ENCODE measurements at places on chromosomes 3 and 15.

DNA sequence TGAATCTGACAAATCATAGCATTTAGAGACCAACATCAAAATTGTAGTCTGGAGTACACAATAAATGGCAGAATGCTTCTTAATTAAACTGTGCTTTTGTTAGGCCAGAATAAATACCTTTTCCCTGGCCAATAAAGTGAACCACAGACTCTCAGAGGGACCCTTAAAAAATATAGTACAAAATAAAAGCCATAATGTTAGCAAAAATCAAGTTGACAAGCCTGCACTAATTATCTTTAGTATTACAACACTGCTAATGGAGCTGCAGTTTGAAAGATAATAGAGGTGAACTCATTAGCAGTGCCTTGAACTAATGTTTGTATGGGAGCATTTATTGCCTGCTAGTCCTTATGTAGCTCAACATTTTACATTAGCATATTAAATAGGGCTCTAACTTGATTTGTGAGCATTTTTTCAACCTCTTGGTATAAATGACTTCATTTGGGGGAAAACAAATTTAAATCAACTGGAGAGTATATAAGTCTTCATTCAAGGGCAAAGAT is 801.3 kb downstream of the EPHA3 start:
- no peak for DNase-seq

DNA sequence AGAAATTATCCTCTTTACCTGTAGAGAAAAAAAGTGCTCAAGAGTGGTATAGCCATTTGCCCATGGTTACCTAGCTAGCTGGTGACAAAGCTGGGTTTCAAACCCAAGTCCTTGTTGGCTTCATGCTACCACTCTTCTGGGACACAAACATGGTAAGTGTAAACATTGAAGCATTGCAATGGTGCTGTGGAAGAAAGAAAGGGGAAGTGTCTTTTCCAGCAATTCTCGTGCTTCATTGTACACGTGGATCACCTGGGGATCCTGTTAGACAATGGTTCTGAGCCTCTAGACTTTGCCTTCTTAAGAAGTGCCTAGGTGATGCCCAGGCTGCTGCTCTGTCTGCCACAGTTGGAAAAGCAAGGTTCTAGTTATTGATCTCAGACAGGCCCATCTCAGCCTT is 134.8 kb upstream of the CTNNB1 start:
- DNase-seq, result no peak

- DNase-seq, result peak; percentile 30
Measured at GRCh38 chr15:34436126-34436955, 1.3 kb downstream of the GOLGA8A start.

DNA sequence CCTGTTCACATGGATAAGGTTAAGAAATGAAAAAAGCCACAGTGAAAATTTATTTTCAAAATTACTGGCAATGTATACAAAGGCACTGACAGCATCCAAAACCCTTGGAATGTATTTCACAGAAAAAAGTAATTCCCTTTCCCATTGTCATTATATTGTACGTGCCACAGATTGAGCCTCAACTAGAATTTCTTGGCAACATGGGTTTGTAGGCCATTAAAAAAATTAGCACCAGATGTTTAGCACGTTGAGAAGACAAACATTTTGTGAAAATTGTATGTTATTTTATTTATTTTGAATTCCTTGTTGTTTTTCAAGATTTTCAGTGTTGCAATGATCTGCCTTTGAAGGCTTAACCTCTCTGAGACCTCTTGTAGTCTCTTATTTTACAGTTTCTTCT is 76.3 kb upstream of the EPHB3 start:
- no peak for DNase-seq

DNA sequence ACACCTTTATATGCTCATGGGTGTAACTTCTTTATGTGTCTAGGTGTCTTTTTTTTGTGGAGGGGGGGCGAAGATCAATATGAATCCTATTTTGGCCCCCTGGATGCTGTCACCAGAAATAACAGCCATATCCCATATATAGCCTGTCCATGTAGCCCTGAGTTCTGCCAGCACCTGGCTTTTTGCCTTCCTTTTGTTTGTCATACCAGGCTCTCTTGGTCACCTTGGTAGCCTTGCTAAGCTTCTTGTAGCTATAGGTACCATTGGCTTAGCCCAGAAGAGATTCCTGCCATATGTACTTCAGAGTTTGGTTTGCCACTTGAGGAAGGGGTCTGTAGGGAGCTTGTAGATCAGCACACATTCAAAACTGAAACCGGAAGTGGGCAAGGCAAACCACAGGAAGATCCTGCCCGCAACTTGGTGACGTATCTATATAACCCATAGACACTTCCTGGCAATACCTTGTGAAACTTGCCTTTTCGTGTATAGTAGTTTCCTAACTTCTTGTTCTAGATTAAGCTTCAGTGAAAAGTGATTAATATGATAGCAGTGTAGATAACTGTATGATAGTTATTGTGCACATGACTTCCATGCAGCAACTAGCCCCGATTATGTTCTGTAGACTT is 11.9 kb downstream of the RASA2 start:
- peak; percentile 84 for DNase-seq

DNA sequence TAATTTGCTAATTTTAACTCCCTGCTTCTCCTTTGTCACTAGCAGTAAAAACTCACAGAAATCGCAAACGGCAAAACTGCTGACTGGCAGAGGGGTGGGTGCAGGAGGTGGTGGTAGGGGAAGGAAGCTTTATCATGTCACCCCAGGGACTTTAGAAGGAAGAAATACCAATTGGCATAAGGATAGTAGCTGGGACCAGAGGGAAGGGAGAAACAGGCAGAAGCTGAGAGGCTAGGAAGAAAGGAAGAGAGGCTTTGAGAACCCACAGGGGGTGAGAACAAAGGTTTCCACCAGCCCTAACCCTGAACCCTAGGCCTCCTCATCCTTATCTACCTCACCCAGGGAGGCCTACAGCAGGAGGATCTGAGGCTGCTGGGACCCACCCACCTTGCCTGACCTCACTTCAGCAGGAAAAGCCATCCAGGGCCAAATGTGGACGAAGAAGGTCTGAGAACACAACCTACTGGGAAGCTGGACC is 10.7 kb downstream of the ITGB5 start:
- DNase-seq, result peak; percentile 87

GRCh38 chr3:122937745-122938144 is 89.8 kb downstream of the SEMA5B start:
- peak; percentile 54 for DNase-seq

- peak; percentile 30 for DNase-seq
Measured at GRCh38 chr3:30752491-30752890, 142.0 kb downstream of the GADL1 start.

GRCh38 chr15:35540885-35541284 is 5.1 kb downstream of the DPH6 start:
- no peak for DNase-seq

- DNase-seq, result no peak
Measured at GRCh38 chr3:13393427-13394360, 26.4 kb downstream of the NUP210 start.

DNA sequence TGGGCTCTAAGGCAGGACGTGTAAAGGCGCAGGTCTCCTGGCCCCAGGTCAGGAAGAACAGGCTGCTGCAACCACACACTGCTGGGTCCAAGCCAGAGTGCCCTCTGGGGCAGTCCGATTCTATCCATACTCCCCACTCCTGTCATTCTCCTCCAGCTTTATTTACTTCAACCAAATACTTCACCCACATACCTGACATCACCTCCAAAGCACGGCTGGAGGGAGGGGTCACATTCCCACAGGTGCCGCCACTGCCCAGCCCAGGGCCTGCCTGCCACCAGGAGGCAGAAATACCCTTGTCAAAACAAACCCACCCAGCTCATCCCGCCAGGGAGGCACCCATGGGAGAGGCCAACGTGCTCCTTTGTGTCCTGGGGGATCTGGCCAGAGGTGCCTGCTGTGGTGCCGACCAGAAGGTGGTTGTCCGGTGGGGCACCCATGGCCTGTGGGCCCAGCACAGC is 100.4 kb downstream of the DAPK2 start:
- no peak for DNase-seq

- DNase-seq, result no peak
Measured at GRCh38 chr3:21170964-21171363, 580.0 kb downstream of the ZNF385D start.

GRCh38 chr15:35705884-35706585 is 160.1 kb upstream of the DPH6 start:
- DNase-seq, result peak; percentile 61

GRCh38 chr3:72517921-72518424 is 330.3 kb downstream of the SHQ1 start:
- DNase-seq, result no peak

- no peak for DNase-seq
Measured at GRCh38 chr3:105866656-105867653, 1.9 kb downstream of the CBLB start.

DNA sequence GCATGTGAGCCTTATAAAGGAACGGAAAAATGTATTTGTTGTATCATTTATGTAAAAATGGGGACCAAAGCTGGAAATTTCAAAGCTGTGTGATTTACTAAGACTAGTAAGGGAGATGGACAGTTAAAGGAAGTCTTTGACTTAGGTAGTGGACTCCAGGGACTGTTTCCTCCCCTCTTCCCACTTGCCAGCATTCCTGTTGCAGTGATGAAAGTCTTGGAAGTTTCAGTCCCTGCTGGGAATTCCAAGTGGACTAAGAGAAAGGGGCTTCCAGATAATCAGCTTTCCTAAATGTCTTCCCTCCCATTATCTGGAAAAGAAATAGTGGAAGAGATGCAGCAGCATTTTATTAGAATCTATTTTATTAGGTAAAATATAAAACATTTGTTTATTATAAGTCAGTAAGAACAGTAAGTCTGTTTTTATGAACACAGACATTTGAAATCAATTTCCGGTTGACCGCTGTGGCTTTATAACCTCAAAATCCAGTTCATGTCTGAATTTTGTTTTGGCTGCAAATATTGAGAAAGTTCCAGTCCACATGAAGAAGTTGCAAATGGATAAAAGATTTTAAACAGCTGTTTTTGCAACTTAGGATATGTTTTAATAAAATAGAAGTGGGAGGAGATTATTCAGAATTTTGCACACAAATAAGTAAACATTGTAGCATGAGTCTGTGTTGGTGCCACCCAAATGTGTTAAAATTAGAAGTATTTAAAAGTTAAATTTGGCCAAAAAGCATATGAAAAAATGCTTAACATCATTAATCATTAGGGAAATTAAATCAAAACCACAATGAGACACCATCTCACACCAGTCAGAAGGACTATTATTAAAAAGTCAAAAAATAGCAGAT is 141.8 kb downstream of the IL20RB start:
- DNase-seq, result no peak

DNA sequence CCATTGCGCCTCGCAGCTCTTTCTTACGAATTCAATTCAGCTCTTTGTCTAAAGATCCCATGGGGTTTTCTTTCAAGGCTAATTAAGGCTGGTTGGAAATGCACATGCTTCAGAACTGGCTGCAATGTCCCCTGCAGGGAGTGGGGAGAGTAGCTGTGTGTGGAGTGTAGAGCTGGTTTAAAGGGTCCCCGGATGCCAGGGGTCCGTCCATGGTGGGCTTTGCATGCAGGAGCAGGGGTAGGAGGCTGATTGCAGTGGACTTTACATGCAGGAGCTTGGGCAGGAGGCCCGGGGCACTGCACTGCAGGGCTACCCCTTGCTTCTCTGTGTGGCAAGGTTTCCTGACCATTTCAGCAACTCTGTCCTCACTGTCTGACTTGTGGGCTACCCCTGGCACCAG is 261.6 kb upstream of the LYSMD4 start:
- no peak for DNase-seq

DNA sequence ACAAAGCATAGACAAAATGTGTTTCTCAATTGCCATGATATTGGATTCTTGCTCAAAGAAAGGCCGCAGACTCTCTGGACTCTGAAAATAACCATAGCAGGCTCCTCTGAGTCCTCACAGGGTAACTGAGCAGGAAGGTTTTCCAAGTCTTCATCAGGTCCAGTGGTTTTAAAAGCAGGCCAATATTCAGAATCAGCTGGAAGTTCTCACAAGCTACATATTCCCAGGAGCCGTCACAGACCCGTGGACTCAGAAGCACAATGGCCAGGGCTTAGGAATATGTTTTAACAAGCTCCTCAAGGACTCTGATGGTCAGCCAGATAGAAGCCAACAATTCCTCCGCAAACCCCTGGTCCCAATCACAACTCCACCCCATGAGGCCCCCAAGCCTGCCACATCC is 256.1 kb upstream of the ADAMTS9 start:
- no peak for DNase-seq

- DNase-seq, result peak; percentile 73
Measured at GRCh38 chr3:126924458-126924857, 58.5 kb upstream of the PLXNA1 start.

- no peak for DNase-seq
Measured at GRCh38 chr15:39667382-39668127, 86.7 kb downstream of the THBS1 start.

DNA sequence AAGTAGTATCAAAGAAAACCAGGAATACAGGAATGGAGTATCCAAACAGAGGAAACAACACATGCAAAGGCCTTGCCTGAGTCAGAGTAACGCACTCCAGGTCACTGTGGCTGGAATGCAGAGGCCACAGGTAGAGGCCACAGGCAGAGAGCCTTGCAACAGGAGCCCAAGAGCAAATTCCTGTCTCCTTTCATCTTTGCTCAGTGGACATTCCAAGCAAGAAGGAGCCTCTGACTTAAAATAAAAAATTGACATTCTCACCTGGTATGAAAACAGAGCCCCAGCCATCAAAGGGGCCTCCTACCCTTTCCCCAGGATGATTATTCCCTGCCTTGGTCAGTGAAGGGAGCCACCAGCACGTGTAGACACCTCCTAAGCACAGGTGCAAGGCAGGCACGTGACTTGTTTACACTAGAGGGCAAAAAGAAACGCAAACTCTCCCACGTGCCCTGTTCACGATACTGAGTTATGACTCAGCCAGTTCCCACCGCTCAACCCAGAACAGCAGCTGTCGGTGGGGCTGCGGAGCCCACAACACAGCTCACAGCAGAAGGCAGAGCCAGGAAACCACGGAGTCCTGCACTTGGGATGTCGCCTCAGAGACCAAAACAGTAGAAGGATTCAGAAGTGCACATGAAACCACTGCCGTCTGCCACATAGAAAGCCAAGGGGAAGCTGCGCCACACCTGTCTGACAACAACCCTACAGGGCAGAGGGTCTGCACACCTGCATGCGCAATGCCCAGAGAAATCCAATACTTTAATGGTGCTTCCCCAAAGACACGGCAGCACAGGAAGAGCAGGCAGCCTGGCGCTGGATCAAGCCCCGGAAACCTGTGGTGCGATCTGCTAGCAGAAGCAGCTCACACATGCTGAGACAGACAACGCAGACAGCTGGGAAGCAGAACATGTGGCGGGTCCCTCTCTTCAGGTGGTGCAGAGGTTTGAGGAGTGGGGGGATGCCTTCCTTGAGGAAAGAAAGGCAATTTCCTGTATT is 52.1 kb downstream of the ITGB5 start:
- peak; percentile 51 for DNase-seq

- DNase-seq, result no peak
Measured at GRCh38 chr3:48478626-48479555, 25.1 kb downstream of the SHISA5 start.

Data from suppressor macrophage (primary cell).